T-cell (primary cell): ENCODE measurements at places on chromosomes 11 and 22. TPM values are rescaled to one million over a fixed set of nuclear protein-coding genes. Genes with fewer than 3 reads are reported as not detected.

- no peak for DNase-seq
Measured at GRCh38 chr22:43129426-43130425, 13.5 kb downstream of the MCAT start.

- no peak for DNase-seq
Measured at GRCh38 chr11:1737080-1737757, 13.2 kb downstream of the IFITM10 start.

- DNase-seq: no peak
Measured at GRCh38 chr22:24772493-24773220, 1.9 kb downstream of the PIWIL3 start.

DNA sequence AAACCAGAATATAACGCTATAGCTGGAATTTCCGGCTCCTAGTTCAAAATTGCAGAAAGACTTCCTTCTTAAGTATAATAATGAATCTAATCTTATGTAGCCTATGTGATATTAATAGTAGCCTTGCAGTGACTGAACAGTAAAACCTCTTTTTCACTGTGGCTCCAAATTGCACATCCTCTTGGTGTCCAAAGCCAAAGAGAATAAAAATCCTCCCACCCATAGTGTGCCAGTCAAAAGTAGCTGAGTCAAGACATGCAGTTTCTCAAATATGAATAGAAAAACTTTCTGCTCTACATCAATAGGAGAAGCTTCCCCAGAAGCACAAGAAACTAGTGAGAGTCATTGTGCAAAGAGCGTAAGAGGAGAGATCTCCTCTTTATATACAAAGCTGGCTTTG, 76.0 kb upstream of the PICALM start:
- DNase-seq: no peak

GRCh38 chr22:34502821-34503220, 563.1 kb upstream of the ISX start:
- DNase-seq: no peak

GRCh38 chr11:61967116-61967923, at the start of gene FTH1:
Gene FTH1 (minus strand): TSS chr11:61967634. CDS start chr11:61967425, 209 bp downstream.
- peak; percentile 85 for DNase-seq

DNA sequence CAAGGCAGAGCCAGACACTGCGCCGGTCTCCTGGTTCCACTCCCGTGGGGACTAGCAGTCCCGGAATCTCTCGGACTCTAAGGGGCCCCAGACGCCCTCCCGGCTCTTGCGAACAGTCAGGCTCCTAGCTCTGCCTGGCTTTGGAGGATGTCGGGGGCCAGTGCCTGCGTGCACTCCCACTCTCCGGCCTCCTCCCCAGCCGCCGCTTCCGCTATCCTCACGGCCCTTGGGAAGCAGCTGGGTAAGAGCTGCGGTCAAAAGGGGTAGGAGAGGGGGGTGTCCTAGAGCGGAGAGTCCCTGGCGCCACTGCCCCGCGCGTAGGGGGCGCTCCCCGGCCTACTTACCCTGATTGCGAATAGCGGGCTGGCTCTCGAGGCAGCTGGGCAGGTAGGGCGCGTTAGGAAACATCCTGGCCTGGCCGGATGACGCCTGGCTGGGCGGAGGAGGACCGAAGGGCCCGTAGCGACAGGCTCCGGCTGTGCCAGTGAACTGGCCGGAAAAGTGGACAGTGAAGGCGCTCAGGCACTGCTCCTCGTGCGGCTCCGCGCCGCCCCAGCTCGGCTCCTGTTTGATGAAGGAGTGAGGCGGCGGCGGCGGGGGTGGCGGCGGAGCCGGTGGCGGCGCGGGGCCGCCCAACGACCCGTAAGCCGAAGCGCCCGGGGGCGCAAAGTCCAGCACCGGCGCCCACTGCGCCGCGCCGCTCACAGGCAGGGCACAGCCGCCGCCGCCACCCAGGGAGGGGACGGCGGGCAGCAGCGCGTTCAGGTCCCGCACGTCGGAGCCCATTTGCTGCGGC, 785 bp downstream of the WT1 start:
- DNase-seq: no peak

DNA sequence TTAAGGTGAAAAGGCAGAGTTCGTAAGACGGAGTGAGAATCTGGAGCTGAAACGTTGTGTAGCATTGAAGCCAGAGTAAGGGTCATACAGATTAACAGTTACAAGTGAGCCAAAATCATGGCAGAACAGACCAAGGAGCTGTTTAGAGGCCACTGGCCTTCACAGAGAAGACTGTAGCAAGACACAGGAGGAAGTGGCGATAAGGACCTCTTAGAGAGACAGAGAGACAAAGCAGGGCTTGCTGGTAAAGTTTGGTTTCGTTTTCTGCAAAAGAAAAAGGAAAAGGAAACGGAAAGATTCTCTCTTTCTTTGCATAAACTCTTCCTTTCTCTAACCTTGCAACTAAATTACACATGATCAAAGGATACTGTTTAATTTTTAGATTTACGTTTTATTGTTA, 83.0 kb downstream of the AASDHPPT start:
- DNase-seq: no peak

- no peak for DNase-seq
Measured at GRCh38 chr11:117882311-117882905, 6.0 kb upstream of the FXYD6 start.

DNA sequence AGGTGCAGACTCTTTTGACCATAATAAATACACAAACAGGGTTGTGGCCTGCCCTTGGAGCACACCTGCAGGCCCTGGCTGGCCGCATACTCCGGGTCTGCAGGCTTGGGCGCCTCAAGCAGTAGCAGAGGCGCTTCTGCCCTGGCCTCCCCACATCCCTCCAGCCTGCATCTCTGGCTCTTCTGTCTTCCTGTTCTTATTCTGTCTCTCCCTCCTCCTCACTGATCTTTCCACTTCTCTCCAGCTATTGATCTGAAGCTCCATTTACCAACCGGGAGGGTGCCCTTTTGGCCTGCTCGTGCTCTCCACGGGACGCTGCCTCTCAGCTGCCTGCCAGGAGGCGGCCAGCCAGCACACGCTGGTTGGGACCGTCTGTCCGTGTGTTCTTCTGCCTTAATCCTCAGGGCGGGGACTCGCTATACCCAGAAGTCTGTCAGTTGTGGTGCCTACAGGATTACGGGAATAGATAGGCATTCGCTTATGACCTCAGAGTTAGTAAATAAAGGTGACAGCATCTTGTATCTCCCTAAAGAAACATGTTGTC, 5.2 kb downstream of the UPB1 start:
- no peak for DNase-seq

DNA sequence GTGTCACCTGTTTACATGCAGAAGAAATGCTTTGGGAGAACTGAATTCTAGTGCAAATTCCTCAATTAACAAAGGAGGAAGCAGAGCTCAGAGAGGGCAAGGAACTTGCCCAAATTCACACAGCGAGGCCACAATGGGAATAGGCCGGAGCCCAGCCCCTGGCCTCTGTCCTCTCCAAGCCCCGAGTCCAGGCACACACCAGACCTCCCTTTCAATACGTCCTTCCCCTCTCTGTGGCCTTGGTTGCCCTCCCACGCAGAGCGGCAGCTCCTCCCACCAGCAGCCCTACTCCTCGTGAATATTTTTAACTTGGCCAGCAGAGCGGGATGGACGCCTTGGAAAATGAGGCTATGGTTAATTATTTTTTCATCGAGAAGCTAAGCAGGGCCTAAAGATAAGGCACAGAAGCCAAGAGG, 1.6 kb upstream of the CARD10 start:
- DNase-seq: no peak

The OR52B4 gene
- not detected for total RNA-seq

The FXYD2 gene
- 26.0 TPM for total RNA-seq

The PANX3 gene
- not detected for total RNA-seq

The KRTAP5-1 gene
- total RNA-seq: not detected
